ENCODE measurements at places on chromosomes 6 and 20.

- no peak for DNase-seq
Observed at GRCh38 chr20:25676164-25676809, 20.4 kb downstream of the ZNF337 start.

GRCh38 chr6:63732336-63732735 is 96.7 kb downstream of the PHF3 start:
- DNase-seq, result no peak

DNA sequence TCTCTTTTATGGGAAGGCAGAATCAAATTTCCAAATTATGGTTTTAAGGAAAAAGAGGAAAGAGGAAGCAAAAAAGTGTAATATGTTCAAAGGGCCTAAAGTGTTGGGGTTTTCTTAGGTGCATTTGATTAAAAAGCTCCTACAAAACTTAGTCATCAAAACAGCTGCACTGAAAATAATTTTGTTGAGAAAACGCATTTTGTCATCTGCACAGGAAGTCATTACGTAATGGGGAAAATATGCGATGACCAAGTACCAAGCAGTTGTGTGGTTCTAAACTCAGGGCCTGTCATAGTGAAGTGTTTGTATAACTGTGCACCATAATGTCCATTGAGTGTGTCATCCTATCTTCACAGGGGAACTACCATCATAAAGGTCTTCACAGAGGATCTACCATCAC is 15.6 kb downstream of the HAO1 start:
- no peak for DNase-seq

- DNase-seq, result no peak
Observed at GRCh38 chr20:35039146-35039545, 53.5 kb downstream of the TRPC4AP start.

GRCh38 chr6:157181649-157182048 is 141.7 kb downstream of the TMEM242 start:
- DNase-seq, result no peak

DNA sequence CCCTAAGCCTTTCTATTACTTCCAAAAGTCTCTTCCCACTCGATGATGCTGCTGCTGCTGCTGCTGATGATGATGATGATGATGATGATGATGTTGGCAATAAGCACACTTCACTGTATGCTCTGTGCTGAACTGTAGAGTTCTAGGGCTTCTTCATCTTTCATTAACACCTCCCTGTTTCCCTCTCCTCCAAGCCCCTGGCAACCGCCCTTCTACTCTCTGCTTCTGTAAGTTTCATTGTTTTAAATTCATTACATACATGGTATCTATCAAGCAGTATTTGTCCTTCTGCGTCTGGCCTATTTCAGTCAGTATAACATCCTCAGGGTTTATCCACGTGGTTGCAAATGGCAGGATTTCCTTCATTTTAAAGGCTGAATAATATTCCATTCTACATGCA is 100.2 kb downstream of the THBS2 start:
- DNase-seq, result no peak

DNA sequence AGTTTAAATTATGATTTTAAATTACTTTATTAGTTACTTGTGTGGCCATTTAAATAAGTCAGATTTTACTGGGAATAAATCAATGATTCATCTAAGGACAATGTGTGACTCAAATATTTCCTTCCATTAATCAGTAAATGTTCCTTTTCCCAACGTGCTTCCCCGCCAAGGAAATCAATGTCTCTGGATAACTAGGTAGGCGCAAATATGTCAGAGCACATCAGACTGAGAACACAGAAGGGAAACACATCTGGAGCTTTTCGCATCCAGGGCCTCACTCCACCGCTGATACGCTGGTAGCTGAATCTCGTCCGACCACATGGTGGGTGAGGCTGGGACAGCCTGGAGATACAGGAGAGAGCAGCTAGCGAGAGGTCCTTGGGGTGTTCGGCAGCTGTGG is 56.4 kb upstream of the RPS6KA2 start:
- no peak for DNase-seq

- no peak for DNase-seq
Observed at GRCh38 chr20:219290-220115, 7.6 kb upstream of the DEFB129 start.

DNA sequence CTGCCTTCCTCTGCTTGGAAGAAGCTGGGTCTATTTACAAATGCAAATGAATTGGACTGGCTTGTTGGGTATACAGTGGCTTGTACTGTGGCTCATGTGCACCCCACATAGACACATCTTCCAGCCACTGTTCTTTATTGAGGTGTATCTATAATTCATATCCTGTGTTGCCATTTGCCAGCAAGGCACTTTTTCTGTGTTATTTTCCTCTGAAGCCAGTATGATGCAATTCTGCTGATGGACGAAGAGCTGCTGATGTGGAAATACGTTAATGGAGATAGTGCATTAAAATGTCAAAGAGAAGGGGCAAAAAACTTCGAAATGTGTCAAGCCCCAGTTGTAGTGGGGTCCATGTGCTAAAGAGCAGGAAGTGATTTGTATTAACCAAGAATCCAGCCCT is 167.5 kb downstream of the TMEM242 start:
- DNase-seq, result no peak

- DNase-seq, result peak; percentile 5
Observed at GRCh38 chr6:37324131-37325033, 29.4 kb upstream of the RNF8 start.

GRCh38 chr20:6740096-6740495 is 27.4 kb upstream of the BMP2 start:
- DNase-seq, result no peak

GRCh38 chr6:160520043-160520904 is 143.8 kb downstream of the LPA start:
- DNase-seq, result peak; percentile 84
